T1000 (cell line): ENCODE measurements at places on chromosomes 11 and 22.
A peak's percentile ranks its signal among the peaks of the same experiment; 100 is the strongest.

DNA sequence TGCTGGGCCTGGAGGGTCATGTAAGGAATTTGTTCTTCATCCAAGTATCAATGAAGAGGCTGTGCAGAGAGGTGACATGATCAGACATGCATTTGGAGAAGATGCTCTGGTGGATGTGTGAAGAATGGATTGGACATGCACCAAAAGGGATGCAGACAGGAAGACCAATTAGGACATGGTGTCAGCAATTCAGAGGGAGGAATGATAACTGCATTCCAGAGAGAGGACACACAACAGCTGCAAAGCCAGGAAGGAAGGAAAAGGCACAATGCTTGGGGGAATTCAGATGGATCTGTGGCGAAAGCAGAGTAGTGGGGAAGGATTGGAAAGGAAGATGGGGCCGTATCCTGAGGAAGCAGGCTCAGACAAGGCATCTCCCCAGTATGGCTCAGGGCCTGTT lies 5.2 kb upstream of the ARRB1 start:
- no peak for DNase-seq

- DNase-seq, result no peak
Measured at GRCh38 chr11:121467471-121467870, 14.7 kb upstream of the SORL1-AS1 start.

DNA sequence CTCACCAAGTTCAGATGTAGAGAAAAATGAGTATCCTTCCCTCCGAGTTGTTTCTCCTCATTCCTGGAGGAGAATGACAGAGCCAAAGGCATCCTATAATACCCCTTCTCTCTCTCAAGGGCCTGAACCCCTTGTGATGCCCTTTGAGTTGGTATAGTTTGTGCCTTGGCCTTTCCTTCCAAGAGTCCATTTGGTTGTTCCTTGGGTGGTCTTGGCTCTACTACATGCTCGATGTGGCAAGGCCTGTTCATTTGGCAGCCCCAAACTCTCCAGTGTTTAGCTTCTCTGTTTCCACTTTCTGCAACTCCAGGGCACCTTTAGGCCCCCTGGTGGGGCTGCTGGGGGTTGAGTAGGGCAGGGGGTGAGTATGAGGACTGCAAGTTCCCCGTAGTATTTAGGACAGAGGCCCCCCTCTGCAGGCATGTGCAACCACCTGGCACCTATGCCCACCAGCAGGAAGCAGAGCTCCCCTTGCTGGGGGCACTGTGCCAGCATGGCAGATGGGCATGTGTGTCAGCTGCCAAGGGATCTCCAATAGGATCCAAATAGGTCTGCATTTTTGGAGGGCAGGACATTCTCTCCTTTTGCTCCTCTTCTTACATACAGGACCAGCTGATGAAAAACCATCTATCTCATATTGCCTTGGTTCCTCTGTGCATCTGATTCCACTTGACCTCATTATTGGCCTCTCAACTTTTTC lies 217.2 kb upstream of the CADM1 start:
- no peak for DNase-seq

DNA sequence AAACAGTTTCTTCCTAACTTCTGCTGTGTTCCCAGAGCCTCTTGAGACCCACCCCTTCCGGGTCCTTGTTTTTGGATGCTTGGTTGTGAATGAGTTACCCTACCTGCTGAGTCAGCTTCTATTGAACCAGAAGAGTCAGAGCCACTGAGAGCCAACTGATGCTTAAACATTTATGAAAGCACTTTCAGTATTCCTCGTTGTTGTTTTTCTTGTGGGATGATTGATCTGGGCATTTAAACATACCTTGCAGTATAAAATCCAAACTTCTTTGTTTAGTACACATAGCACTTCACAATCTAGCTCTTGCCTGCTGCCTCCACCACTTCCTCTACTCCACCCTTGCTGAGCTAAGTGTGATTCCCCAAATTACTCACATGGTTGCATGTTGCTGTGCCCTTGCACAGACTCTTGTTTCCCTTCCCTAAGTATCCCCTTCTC lies 5.5 kb downstream of the PRSS23 start:
- no peak for DNase-seq

DNA sequence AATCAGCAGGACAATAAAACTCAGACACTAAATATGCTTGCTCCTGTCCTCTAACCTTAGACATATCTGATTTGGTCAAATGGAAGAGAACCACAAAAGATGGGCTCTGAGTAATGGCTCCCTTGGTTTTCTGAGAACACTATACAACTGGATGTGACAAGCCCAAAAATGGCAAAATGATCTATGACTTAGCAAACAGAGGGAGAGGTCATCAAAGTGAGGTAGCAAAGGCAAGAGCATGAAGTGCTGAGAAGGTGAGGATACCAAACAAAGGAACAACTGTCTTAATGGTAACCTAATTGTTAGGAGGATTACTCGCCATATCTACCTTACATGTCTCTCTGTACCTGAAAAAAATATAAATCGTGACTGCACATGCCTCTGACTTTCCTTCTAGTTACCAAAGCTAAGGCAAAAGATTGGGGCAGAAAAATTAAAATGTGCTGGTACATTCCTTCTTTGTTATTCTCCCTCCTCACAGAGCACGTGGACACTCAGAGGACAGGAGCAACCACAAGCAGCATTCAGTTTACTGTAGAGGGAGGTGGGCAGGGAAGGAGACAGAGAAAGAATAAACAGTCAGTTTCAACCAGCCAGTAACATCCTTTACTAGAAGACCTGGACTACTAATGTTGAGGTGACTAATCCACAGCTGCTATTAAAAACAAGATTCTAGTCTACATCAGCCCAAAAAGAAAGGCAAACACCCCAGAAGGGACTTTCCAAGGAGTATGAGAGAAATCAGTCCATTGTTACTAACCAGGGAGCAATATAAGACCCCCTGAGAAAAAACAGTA lies 88.8 kb downstream of the AMBRA1 start:
- peak; percentile 10 for DNase-seq

- no peak for DNase-seq
Measured at GRCh38 chr11:13318498-13319295, 41.1 kb downstream of the BMAL1 start.

GRCh38 chr11:111363985-111364384 lies 15.1 kb downstream of the POU2AF1 start:
- DNase-seq, result no peak

DNA sequence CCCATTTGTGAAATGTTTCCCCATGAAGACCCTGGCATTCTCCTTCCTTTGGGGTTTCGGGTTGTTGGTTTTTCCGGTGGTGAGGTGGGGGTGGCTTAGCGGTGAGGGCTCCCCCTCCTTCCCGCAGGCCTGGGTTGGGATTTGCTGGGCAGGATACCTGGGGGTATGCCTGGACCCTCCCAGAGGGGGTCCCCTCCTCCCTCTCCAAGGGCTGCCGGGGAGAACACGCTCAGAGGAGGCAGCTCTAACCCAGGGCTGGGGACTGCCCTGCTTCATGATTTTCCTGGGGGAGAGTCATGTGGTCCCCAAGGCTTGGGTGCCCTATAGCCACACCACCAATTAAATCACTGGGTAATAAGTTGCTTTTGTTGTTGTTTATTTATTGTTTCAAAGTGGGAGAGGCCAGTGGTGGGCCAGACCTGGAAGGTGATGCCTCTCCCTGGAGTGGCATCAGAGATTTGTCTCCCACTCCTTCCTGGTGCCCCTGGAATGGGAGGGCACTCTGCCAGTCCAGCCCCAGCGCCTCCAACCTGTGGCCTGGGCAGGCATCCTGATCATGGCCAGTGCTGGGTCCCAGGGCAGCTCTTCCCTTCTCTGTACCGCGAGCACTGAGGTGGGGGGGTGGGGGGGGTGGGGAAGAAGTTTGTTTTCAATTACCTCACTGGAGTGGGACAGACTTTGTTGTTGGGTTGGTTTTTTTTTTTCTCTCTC lies 1.3 kb upstream of the CLCF1 start:
- DNase-seq, result no peak
